Activated CD8-positive, alpha-beta memory T cell treated with anti-CD3 and anti-CD28 coated beads, Interleukin-2, amount 10 ng/mL, durations not matched to agents 7 days and 5 days (primary cell): ENCODE measurements at places on chromosomes 1 and 21.

GRCh38 chr1:67162954-67163353 is 3.3 kb upstream of the IL23R start:
- peaks cover 12% of the 10 kb centered on the region for H3K27me3 ChIP-seq
- peak; percentile 82 for DNase-seq
- H3K4me1 ChIP-seq, result peaks cover 40% of the 10 kb centered on the region
- peaks cover 12% of the 10 kb centered on the region for H3K36me3 ChIP-seq
- H3K4me3 ChIP-seq, result no peak overlapping the region
- peak overlapping the region; percentile 71 for H3K27ac ChIP-seq

- H3K27me3 ChIP-seq, result no peaks in the 10 kb centered on the region
- no peak for DNase-seq
- no peak overlapping the region for H3K27ac ChIP-seq
- H3K4me3 ChIP-seq, result no peak overlapping the region
- H3K4me1 ChIP-seq, result no peaks in the 10 kb centered on the region
Measured at GRCh38 chr1:215377746-215378145, 189.4 kb upstream of the KCTD3 start.

- H3K4me1 ChIP-seq, result peaks cover 8% of the 10 kb centered on the region
- H3K36me3 ChIP-seq, result no peaks in the 10 kb centered on the region
- no peak overlapping the region for H3K27ac ChIP-seq
- H3K4me3 ChIP-seq, result no peak overlapping the region
Measured at GRCh38 chr1:42738678-42739226, 1.3 kb downstream of the CLDN19 start.

- H3K4me1 ChIP-seq, result peaks cover 46% of the 10 kb centered on the region
- peaks cover 32% of the 10 kb centered on the region for H3K27me3 ChIP-seq
- peak overlapping the region; percentile 71 for H3K27ac ChIP-seq
Measured at GRCh38 chr1:101293461-101294051, 56.7 kb downstream of the S1PR1 start.

DNA sequence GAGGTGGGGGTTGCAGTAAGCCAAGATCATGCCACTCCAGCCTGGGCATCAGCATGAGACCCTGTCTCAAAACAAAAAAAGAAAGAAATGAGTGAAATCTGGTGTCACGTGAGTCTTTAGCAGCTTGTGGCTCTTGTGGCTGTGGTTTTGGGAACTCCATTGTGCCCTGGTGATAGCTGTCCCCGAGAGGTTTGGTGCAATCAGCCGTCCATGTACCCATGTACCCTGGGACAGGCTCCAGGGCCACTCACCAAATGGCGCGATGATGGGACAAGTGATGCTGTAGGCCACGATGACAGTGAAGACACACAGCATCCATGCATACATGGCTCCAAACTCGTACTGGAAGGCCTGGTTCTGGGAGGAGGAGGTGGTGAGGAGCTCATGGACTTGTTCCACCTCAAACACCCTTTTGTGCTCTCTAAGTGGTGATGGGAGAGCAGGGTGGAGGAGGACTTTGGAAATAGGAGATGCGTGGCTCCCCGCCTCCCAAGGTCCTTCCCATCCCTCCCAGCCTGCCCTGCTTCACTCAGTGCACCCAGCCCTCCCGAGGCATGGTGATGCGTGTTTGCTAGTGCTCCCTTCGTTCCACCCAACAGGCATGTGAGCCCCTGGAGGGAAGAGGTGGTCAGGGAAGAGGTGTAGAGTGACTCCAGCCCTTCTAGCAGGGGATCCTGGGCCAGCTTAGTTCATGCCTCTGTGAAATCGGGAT is 29.6 kb downstream of the TMEM63A start:
- H3K4me1 ChIP-seq, result peaks cover 47% of the 10 kb centered on the region
- no peaks in the 10 kb centered on the region for H3K27me3 ChIP-seq
- peaks cover 49% of the 10 kb centered on the region for H3K36me3 ChIP-seq
- no peak overlapping the region for H3K4me3 ChIP-seq
